Activated CD4-positive, alpha-beta T cell treated with anti-CD3 and anti-CD28 coated beads for 4 hours (primary cell): ENCODE measurements at places on chromosomes 2 and 18.

GRCh38 chr2:189581354-189582139 is 961 bp upstream of the SLC40A1 start:
- no peak for DNase-seq

DNA sequence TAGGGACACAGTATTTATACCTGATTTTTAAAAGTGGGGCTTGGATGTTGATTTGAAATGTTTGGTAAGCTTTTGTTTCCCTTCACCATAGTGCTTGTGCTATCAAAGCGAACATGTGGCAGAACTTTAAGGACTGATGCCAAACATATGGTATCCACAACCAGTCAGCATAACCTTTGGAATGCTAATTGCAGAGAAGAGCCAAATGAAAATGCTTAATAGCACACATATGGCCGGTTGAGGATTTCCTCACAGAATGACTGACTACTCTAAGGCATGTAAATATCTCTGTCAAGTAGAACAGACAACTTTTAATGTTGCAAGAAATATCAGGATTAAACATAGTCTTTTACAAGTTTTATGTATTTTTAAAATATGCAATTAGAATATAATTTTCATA is 120.9 kb upstream of the COL3A1 start:
- no peak for DNase-seq

GRCh38 chr2:62501794-62502500 is 4.0 kb downstream of the TMEM17 start:
- no peak for DNase-seq

DNA sequence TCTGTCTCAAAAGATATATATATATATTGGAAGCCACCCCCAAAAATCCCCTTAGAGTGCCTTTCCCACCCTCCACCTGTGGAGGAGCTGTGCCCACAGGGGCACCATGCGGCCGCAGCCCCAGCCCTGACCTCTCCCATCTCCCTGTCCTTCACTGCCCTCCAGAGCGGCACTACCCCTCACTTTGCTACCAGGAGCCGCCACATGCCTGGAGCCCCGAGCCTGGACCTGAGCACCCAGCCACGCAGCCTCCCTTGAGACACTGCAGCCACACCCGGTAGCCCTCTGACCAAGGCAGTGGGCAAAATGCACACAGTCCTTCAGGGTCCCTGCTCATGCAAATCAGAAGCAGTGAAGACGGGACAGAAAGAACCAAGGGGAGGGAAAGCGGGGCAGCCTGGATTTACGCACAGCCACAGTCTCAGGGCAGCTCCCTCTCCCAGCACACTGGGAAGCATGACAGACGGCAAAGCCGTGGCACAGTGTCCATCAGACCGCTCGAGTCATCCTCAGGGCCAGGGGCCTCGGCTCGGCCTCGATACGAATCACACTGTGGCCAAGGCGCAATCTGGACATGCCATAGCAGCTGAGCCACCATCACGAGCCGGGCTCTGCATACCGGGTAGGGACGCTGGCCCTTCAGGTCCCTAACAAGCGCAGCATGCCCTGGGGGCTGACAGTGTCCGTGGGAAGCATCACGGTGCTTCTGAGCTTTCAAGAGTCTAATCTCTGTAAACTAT is 10.1 kb downstream of the HDAC4 start:
- DNase-seq: no peak

DNA sequence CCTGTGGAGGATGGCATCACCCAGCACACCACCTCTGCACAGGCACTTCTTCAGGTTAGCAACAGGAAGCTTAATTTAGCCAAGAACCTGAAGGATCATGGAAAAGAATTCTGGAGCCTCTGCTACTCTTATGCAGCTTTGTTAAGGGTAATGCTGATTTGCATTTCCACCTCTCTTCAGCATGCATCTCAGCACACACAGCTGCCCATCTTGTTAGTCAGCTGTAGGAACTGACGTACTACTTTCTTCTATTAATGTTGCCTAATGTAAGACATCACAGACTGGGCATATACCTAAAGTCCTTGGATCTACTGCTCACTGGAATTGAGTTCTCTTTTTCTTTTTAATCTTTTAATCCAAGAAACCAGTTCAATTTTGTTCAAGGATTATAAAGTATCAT is 181.0 kb downstream of the SPP2 start:
- DNase-seq: no peak

- no peak for DNase-seq
Measured at GRCh38 chr18:7601936-7602335, 34.8 kb downstream of the PTPRM start.

GRCh38 chr2:236334122-236334876 is 70.1 kb upstream of the ASB18 start:
- DNase-seq: no peak
